Skeletal muscle cell (primary cell): ENCODE measurements at places on chromosomes 7 and 10.

DNA sequence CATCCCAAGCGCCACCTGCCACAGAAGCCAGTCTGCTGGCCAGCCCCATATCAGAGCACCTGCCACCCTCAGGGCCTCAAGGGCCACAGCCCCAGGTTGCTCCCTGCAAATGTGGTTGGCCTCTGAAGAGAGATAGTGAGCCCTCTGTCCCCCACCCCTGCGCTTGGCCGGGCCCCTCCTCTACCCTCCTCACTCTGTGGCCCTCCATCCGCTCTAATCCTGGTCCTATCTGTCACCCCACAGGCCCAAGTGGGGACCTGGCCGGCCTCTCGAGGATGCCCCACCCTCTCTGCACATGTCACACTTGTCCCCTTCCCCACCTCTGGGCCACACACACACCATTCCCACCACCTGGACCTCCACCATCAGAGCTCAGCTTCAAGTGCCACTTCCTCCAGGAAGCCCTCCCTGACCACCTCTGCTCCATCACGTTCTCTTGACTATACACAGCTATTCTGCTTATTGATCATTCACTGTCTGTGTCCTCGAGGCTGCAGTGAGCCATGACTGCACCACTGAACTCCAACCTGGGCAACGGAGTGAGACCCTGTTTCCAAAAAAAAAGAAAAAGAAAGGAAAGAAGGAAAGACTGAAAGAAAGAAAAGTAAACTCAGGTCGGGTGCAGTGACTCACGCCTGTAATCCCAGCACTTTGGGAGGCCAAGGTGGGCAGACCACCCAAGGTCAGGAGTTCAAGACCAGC lies 42.4 kb downstream of the TNRC18 start:
- DNase-seq = no peak

DNA sequence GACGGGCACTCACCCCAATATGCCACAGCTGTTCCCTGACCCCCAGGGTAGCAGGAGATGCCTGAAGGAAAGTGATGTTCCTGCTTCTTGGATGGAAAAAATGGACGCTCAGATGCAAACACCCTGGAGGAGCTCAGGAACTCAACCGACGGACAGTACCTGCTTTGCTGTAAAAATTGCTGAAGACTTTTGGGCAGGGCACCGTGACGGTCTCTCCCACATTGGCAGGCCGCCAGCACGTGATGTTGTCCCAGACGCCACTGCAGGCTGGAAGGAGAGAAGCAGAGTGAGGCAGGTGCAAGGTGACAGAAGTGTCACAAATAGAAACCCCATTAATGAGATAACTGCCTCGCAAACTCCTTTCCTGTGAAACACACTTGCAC lies 35.0 kb downstream of the VIPR2 start:
- no peak for DNase-seq

- no peak for DNase-seq
Observed at GRCh38 chr7:105648561-105649401, 67.5 kb upstream of the EFCAB10 start.

GRCh38 chr7:67554986-67555385 lies 558.4 kb downstream of the TYW1 start:
- no peak for DNase-seq

- no peak for DNase-seq
Observed at GRCh38 chr10:16049782-16050181, 189.5 kb upstream of the MINDY3 start.

DNA sequence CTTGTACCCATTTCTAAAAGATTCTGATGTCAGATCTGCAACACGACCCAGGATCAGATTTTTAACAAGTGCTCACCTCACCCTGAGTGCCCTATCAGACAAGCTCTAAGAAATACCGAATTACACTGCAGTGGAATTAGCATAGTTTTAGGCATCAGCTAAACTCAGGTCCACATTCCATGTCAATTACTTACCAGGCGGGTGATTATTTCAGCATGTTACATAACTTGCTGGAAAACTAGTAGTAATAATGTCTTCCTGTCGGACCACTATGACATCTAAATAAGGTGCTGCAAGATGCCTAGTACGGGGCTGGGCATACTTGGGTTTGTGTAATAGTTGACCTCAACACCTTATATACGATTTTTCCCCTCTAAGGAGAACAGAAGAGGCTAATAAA lies 21.0 kb downstream of the TRIL start:
- DNase-seq = no peak

GRCh38 chr10:125933693-125934092 lies 37.3 kb downstream of the FANK1 start:
- no peak for DNase-seq
